Panc1 (cell line): ENCODE measurements at places on chromosomes 1 and 21. TPM values are rescaled to one million over a fixed set of nuclear protein-coding genes. Genes with fewer than 3 reads are reported as not detected.

ATP5PB gene
- 178 TPM for total RNA-seq

S100A10 gene
- 1,621 TPM for total RNA-seq

LAMC2 gene
- total RNA-seq: 8.3 TPM

OXCT2 gene
- 1.9 TPM for total RNA-seq

WARS2 gene
- total RNA-seq: 6.6 TPM

DNA sequence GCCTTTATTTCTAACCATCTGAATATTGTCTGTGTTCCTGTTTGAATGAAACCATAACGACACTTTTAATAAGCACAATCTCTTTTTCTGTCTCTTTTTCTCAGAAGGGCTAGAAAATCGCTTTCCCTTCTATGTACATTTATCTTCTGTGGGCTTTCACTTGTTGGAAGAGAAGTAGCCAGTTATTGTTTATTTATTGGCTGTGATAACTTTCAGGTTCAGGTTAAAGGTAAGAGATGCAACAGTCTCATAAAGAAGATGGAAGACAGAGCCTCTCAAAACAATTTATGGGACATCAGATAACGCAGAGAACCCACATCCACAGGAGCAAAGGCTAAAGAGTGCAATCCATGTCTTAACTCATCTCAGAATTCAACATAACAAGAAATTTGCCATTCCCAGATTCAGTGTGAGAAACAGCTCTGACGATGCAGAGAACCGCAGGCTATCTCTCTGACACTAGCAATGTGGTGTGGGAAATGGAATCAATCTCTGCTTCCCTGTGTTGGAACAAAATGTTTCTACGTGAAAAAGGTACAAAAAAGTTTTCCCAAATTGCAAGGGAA is 4.1 kb upstream of the CD244 start:
- DNase-seq: no peak

GRCh38 chr1:7395251-7395650 is 375.8 kb upstream of the VAMP3 start:
- no peak for DNase-seq

GRCh38 chr1:194080826-194081225 is 894.4 kb upstream of the B3GALT2 start:
- DNase-seq: no peak

DNA sequence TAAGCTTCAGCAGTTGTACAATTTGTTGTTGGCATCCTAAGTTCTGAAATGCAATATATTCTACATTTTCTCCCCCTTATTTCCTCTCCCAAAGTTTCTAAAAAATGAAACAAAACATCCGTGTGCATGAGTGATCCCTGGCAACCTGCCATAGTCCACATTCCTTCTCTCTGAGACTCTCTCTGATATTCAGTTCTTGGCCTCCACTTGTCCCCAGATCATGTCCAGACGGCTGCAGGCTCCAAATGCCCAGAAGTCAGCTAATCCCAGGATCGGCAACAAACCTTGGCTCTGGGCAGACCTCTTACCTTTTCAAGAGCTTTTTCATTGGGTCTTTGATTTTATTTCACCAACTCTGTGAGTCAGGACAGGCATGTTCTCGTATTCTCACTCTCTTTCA is 187.8 kb downstream of the ETS2 start:
- no peak for DNase-seq

DNA sequence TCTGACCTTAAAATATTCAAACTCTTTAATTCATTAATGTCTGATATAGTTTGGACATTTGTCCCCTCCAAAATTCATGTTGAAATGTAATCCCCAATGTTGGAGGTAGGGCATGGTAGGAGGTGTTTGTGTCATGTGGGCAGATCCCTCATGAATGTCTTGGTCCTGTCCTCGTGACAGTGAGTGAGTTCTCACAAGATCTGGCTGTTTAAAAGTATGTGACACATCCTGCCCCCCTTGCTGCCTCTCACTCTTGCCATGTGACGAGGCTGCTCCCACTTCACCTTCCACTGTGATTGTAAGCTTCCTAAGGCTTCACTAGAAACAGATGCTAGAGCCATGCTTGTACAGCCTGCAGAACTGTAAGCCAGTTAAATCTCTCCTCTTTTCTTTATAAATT is 21.3 kb upstream of the FBXO28 start:
- no peak for DNase-seq

GRCh38 chr1:159468321-159468720 is 28.8 kb downstream of the OR10J1 start:
- no peak for DNase-seq

DNA sequence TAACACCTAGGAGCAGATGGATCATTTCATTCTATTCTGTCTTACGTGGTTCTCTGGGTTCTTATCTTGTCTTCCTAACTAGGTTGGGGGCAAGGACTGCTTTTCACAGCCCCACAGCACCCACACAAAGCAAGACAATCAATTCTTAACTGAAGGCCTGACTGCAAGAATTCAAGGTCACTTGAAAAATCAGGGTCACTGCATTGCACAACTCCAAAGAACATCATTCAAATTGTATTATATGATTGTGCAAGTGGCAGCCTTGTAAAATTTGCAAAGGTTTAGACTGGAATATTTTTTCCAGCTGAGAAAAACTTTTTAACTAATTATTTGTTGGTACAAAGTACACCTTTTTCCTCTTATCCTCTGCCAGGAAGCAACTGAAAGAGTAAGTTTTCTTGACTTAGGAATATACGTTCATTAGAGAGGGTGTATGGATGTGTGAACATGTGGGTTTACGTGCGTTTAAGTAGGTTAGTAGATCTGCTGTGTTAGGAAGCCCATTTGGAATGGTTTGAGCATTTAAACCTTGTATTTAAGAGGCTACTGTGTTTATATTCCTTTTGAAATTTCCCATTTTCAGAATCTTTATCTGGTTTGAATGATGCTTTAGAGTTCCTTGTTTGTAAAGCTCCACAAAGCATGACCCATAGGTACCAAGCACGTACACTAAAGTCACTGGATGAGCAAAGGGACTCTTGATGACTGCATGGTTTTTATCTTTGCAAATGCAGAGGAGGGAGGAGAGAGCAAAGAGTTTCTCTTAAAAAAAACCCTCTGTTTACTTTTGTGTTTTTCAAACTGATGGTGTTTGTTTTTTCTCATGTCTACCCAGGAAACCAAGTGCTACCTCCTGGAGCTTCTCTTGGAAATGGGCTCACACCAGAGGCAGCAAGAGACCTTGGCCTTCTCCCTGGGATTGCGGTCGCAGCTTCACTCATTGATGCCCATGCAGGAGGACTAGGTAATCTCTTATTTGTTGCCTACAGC is 214.9 kb downstream of the FGGY start:
- DNase-seq: no peak

GRCh38 chr1:85582687-85583591 is 2.4 kb downstream of the CCN1 start:
- peak; percentile 91 for DNase-seq
